Fibroblast of the aortic adventitia (primary cell): ENCODE measurements at places on chromosomes 6 and 20.
A peak's percentile ranks its signal among the peaks of the same experiment; 100 is the strongest.

- no peak for DNase-seq
Measured at GRCh38 chr20:17884307-17885003, 84.1 kb downstream of the SNX5 start.

GRCh38 chr20:51768759-51769517, 748 bp upstream of the ATP9A start:
- DNase-seq, result no peak

GRCh38 chr6:125008957-125009356, 46.7 kb downstream of the RNF217 start:
- no peak for DNase-seq

DNA sequence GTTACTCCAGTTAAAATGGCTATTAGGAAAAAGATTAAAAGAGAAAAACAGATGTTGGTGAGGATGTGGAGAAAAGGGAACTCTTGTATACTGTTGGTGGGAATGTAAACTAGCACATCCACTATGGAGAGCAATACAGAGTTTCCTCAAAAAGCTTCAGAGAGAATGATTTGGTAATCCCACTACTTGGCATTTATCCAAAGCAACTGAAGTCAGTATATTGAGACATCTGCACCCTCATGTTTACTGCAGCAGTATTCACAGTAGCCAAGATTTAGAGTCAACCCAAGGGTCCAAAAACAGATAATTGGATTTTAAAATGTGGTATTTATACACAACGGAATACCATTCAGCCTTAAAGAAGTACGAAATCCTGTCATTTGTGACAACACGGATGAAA, 469.5 kb downstream of the QKI start:
- no peak for DNase-seq

DNA sequence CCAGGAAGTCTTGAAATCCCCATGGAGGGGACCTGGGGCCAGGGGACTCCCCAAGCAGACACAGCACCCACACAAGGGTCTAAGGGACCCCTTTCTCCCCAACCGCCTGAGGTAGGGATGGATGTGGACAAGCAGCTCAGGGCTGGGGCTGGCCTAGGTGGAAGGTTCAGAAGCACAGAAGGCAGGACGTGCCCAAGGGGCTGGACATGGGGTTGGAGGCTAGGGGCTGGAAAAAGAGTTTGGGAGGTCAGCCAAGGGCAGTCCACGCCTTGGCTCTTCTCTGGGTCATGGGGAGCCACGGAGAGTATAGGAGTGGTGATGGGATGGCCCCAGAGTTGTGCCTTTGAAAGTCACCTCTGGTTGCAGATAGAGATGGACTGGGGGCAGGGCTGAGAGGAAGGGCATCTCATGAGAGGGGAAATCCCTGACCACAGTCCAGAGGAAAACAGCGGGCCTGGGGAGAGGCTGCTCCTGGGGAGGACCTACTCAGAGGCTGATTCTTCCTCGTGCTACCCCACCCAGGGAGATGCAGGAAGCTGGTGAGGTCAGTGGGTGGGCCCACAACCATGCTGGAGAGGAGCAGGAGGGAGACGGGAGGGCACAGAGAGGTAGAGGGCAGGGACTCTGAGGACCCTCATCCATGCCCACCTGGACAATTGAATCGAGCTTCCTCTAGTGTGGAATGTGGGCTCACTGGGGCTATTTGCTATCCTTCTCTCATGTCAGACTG, 2.5 kb upstream of the HSPA12B start:
- no peak for DNase-seq

DNA sequence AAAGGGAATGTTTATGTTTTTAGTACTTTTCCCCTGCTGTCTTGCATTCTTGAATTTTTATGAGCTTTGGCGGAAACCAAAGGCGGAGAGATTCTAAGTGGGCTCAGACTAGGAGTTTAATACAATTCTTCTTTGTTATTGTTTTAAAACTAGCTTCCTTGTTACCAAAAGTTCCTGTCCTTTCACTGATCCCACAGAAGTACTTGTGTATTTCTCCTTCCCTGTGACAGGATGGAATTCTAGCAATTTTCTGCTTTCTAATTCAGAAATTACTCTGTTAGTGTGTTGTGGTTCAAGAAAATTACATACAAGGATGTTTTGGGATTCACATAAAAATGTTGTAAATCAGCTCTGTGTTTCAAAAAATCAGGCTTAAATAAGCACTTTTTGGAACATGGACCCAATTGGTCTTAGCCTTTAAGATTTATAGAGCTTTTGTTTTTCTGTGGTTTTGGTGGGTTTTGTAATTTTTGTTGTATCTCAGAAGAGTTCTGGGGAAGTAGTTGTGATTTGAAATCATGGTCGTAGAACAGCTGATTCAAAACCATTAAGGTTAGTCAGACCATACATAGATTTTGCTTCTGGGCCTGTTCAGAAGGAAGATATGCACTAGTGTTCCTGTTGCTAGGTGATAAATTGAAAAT, 17.6 kb upstream of the CTAGE9 start:
- DNase-seq, result no peak

- DNase-seq, result no peak
Measured at GRCh38 chr6:16056263-16056870, 72.5 kb upstream of the MYLIP start.

- peak; percentile 16 for DNase-seq
Measured at GRCh38 chr6:82419859-82420258, 56.2 kb downstream of the TPBG start.

- no peak for DNase-seq
Measured at GRCh38 chr6:33738153-33738552, 8.6 kb downstream of the IP6K3 start.

DNA sequence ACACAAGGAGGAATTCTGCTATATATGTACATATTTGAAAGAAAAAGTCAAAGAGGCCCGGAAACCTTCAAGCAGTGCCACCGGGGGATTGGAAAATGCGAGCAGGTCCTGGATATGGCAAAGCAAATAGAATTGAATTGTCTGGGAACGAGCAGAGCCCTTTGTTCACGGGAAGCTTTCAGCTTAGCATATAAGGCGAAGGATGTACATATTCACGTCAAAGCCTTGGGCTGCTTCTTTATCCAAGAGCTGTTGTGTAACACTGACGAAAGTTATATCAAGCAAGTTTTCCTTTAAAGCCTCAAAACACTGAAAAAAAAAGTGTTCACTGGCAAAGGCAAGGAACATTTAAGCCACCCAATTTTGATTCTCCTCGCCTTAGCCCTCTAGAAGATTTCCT, 171.0 kb downstream of the GPX5 start:
- DNase-seq, result no peak

DNA sequence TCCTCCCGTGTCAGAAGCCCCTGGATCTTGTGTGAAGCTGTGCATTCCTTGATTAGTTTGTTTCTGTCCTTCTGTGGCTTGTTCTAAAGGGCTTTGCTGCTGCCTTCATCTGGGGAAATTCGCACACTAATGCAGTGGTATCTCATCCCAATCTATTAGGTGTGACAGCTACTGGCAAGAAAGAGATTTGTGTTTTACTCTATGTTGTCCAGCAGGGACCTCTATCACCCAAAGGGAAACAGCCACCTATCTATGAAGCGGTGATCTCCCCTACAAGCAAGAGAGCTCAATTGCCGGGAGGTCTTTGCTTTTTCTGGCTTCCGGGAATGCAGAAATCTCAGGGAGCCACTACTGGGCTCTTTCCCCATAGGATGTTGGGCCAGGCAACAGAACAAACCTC, 151.8 kb downstream of the NRN1 start:
- DNase-seq, result no peak

- peak; percentile 10 for DNase-seq
Measured at GRCh38 chr6:13304580-13305260, 23.6 kb downstream of the TBC1D7 start.

DNA sequence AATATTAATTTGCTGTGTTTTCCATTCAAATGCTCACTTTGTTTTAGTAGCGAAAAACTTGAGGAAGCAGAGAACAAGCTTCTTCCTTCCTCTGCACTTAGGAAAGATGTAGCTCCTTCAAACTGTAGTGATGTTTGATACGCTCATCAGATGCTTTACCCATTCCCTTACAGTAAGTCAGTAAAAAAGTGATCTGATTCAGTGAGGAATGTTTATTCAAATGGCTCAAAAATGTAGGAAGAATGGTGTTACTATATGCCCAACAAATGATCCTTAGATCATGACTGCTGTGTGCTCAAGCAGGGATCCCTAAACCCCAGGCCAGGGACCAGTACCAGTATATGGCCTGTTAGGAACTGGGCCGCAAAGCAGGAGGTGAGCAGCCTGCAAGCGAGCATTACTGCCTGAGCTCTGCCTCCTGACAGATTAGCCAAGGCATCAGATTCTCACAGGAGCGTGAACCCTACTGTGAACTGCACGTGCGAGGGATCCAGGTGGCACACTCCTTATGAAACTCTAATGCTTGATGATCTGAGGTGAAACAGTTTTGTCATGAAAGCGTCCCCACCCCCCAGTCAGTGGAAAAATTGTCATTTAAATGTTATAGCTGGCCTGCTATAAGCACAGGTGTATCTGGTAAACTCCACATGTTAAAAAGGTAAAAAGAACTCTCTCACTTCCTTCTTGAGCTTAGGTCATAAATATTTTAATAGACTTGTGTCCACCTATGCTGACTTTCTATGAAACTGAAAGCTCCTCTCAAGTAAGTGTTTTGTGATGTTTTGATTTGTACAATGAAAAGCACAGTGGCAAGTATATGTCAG, 187.2 kb downstream of the FOXC1 start:
- DNase-seq, result no peak

DNA sequence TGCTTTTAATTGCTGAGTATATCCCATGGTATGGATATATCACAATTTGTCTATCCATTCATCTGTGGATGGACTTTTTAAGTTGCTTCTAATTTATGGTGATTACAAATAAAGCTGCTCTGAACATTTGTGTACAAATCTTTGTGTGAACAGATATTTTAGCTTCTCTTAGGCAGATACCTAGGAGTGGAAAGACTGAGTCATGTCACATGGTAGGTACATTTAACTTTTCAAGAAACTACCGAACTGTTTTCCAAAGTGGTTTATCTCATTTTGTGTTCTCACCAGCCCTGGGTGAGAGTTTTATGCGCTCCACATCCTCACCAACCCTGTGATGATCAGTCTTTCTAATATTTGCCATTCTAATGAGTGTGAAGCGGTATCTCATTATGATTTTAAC, 31.0 kb upstream of the ZNFX1 start:
- no peak for DNase-seq

GRCh38 chr6:80029470-80029869, 25.0 kb downstream of the TTK start:
- DNase-seq, result no peak

DNA sequence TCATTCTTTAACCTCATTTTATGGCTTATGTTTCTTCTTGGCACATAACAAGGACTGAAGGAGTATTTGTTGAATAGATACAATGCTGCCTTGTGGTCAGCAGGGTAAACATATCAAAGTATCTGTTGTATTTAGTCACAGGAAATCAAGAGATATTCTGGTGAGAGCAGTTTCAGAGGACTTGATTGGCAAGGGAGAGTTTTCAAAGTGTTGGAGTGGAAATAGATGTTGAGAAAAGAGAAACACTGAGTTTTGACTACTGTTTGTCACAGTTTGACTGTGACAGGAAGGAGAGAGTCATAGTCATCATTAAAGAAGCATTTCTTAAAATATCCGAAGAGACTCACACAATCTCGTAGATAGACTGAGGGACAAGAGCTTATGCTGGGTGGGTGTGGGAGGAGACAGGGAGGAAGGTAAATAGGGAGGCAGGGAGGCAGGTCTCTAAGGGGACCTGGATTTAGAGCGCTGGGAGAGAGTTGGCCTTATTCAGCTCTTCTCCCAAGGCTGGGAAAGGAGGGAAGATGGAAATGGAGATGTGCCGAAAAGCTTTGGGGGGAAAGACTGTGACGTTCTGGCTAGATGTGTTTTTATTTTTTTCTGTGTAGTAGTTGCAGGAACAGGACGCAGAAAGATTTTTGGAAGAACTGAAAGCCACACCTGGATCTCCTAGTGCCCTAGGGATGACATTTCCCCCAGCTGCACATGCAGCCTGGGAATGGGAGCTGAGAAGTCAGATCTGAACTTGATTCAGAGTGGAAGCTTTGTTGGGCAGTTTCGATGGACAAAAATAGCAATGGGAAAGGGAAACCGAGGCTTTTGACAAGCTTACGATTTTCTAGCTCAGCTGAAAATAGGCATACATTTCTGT, 65.0 kb upstream of the IFNGR1 start:
- DNase-seq, result no peak

GRCh38 chr6:26240157-26241032, 124.6 kb upstream of the BTN3A2 start:
- DNase-seq, result peak; percentile 75
